ENCODE measurements at places on chromosomes 11 and 22.

GRCh38 chr11:14577292-14577691 lies 57.1 kb upstream of the PSMA1 start:
- no peak for DNase-seq

DNA sequence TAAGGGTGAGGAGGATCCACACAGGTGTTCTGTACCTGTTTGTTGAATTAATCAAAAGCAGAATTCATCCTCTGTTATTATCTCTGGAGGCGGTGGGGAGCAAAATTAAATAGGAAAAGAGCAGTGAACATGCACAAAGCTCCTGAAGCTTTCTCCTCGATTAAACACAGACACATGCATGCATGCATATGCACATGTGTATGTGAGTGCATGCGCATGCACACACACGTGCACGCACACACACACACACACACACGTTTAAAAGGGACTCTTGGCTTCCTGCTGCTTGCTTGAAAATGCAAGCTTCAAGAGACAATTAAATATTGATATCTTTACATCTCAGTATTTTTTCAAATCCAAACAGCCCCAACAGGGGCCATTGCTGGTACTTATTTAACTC lies 462.1 kb downstream of the BUD13 start:
- DNase-seq, result no peak

GRCh38 chr11:84358034-84358433 lies 1071.9 kb upstream of the CCDC90B start:
- no peak for DNase-seq

DNA sequence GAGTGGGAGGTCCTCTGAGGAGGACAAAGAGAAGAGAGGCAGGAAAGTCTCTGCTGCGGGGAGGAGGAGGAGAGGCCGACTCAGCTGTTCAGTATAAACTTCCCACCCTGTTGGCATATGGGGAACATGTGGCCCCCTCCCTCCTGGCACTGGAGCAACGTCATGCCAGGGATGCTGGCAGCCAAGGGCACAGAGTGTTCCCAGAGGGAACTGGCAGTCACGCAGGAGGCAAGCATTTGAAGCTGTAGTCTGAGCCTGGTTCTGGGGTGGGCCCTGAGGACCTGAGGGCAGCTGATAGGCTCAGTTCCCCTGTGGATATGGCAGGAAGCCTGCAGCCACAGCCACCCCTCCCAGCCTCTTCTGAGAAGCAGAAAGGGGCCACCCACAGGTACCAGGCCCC lies 67.1 kb upstream of the TSPAN18 start:
- no peak for DNase-seq

Data from C1 segment of cervical spinal cord (tissue), 14 donors.